GM12891 (cell line): ENCODE measurements at places on chromosomes 1 and 21.

DNA sequence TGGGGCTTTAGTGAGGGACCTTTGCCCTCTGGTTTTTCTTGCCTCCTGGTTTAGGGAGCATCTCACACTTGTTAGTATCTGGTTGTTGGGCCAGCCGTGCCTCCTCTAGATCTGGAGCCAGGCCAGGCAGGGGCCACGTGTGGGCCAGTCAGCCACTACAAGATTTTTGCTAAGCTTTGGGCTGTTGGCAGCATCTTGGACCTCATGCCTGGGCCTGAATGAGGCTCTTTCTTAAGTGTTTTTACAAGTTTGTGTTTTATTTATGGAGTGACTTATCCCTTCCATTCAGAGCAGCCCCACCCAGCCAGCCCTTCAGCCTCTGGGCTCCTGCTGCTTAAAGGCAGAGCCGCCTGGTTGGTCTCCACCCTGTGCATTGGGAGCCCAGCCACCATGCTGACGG lies 1.6 kb upstream of the SH3BGRL3 start:
- DNase-seq = no peak

GRCh38 chr1:70738624-70739023 lies 309.0 kb downstream of the PTGER3 start:
- DNase-seq = no peak

GRCh38 chr1:55539652-55540512 lies 324.7 kb upstream of the USP24 start:
- no peak for DNase-seq

GRCh38 chr1:185532856-185533255 lies 201.3 kb upstream of the HMCN1 start:
- no peak for DNase-seq

DNA sequence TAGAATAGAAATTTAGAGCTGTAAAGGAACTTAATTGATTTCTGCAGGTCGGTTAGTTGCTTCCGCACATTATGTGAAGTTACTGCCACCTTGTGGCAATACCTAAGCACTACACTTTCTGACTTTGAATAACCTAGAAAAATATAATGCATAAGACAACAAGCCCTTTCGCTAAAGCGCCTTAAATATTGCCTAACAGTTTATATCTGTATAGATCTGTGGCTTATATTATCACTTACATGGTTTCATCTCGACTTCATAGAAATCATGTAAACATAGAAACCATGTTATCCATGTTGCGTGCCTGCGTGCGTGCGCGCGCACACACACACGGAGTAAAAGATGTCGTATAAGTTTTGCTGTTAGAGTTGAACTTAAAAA lies 10.9 kb upstream of the IFI16 start:
- no peak for DNase-seq

DNA sequence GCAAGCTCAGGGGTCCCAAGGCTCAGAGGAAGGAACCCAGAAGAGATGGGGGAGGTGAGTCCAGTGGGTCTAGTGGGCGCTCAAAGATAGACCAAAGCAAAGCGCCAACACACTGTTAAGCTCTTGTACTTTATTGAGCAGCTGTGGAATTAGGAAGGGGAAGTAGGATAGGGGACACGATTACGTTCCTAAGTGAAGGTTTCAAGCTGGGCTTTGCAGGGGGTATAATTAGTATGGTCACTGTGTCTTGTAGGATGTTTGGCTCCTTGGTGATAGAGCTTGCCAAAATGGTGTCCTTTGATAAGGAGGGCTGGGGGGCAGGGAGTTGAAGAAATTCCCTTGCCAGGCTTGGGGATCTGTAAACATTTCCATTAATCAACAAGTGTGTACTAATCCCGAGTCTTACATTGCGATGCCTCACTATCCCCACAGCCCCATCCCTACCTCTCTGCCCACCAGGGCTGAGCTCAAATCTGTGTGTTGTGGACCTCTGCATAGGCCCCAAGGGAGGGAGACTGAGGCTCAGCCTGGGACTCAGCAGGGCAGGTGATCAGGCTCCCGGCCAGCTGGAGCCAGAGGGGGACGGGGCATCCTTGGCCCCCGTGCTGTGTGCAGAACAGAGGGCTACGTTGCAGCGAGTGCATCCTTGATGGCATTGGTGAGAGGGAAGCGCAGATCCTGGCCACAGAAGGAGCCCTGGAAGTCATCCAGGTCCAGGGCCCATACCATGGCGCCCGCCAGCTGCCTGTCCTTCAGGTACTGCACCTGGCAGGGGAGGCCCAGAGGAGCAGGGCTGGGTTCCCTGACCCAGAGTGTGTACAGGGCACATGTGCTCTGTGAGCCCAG lies 3.4 kb upstream of the MYBPH start:
- DNase-seq = no peak

DNA sequence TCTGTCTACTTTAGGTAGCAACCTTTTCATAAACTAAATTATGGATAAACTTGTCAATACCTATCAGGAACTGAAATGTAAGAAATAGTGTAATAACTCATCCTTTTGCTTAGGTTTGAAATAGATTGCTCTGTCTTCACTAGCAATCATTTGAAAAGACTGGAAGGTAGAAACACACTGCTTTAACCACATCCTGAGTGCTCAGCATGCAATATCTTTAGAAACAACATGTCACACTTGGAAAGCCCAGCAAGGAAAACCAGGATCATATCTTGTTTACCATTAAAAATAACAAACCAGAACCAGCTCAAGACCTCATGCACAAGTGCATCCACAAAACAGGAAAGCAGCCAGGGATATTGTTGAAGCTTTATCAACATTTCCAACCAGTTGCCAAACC lies 3.6 kb downstream of the KCNJ6 start:
- DNase-seq = no peak

GRCh38 chr1:201559679-201560162 lies 20.8 kb downstream of the NAV1 start:
- peak; percentile 77 for DNase-seq

DNA sequence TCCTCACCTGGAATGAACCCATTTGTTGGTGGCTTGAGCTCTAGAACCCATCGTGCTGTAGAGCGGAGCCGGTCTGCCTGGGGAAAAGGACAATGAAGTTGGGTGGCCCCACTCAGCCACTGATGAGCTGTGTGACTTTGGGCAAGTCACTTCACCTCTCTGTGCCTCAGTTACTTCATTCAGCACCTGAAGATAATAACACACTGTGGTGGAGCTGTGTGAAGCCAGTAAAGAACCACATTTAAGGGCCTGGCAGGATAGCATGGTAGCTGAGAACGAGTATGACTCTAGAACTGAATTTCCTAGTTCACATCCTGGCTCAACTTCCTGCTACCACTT lies 37.1 kb downstream of the EPHB2 start:
- no peak for DNase-seq

DNA sequence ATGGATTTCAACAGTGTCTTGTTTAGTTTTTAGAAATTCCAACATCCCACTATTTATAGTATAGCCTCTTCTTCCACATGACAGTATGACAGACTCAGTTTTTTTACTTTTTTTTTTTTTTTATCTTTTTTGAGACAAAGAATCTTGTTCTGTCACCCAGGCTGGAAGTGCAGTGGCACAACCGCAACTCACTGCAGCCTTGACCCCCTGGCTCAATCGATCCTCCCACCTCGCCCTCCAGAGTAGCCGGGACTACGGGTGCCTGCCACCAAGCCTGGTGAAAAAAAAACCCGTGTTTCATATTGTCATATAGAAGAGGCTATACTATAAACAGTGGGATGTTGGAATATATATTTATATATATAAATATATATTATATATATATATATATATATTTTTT lies 1.2 kb upstream of the DR1 start:
- no peak for DNase-seq

DNA sequence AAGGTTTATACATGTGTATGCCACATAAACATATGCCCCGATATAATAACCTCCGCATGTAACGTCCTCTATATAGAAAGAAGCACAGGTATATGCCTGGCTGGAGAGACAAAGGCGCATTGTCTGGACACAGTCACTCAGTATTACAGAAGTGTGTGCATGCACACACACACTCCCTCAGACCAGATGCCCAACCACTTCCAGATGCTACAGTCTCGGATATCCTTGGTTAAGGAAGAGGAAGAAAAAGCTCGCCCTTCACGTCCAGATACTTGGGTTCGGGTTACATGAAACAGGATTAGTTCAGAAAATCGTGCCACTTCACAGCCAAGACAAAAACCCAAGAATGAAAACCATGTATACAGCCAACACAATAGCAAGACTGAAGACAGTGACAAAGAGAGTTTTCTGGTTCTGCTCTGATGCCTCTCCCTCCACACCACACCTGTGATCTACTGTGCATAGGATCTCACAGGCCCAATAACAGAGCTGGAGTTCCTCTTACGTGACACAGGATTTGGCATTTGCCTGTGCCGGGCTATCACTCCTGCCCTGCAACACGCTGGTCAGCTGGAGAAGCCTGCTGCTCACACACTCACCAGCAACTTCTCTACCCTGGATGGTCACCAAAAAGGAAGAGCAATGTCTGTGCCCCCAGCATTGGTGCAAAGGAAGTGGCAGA lies 75.0 kb downstream of the SSBP3 start:
- no peak for DNase-seq

GRCh38 chr1:216183007-216183406 lies 240.2 kb downstream of the USH2A start:
- DNase-seq = no peak
